Colonic mucosa (tissue), 4 donors: ENCODE measurements at places on chromosomes 4 and X. TPM values are rescaled to one million over a fixed set of nuclear protein-coding genes. Genes with fewer than 3 reads are reported as not detected.

Gene DUSP21
- total RNA-seq = not detected

Gene MAGEA2B
- 0.62 TPM for total RNA-seq

GRCh38 chr4:13543839-13544605 is at the start of gene NKX3-2:
TSS of gene NKX3-2 (minus strand) at chr4:13544508. CDS start at chr4:13544414, 94 bp downstream.
- DNase-seq = no peak

DNA sequence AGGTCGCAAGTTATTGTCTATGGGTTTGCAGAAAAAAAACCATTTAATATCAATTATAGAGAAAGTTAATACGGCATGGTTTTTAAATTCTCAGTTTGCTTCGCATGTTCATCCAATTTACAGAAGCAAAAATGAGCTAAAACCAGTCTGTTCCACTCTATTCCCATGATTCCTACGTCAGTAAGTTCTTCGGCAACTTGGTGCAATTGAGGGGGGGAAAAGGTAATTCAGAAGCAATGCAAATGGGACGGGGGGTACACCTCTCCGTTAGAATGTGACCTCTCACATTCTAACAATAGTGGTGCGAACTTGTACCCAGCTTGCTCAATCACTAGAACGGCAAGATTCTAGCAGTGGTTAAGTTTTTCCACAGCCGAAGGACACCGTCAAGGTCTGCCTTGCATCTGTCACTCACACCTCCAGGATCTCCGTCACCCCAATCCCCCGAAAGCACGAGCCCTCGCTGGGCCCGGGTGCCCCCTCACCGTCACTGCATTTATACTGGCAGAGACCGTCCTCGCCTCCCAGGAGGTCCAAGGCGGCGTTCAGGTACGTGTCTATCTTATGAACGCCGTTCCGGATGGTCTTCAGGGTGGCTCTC is 653 bp downstream of the PLA2G12A start:
- no peak for DNase-seq

DNA sequence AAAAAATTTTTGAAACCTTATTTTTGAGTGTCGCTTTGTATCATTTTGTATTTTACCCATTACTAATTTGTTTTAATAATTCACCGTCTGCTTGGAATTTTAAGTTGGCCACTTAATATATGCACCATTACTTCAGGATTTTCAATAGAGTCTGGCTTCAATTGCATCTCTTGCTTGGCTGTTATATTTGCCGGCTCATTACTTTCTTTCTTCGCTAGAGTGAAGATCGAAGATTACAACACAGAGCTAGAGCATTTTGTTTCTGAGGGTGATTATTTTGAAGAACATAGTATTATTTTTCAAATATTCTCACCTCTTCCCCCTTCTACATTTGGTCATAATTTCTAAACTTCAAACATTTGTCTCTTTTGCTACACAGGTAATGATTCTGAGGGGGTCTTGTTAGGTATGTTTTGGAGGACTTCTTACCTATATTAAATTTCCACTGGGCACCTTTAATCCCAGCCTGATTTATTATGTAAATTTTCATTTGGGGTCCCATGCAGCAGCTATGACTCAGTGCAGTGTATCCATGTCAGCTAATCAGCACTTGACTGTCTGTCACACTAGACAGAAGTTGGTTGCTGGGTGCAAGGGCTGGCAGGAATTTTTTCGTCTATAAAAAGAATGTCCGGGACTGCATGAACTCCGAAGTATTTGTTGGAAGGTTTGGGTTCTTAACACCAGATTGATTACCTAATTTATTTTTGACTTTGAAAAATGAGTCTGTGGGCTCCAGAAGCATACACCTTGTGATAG is 18.6 kb downstream of the TBC1D1 start:
- no peak for DNase-seq

- DNase-seq = no peak
Observed at GRCh38 chrX:45762699-45763647, 562.3 kb upstream of the DIPK2B start.

- no peak for DNase-seq
Observed at GRCh38 chrX:95318882-95319281, 1365.8 kb upstream of the DIAPH2 start.

DNA sequence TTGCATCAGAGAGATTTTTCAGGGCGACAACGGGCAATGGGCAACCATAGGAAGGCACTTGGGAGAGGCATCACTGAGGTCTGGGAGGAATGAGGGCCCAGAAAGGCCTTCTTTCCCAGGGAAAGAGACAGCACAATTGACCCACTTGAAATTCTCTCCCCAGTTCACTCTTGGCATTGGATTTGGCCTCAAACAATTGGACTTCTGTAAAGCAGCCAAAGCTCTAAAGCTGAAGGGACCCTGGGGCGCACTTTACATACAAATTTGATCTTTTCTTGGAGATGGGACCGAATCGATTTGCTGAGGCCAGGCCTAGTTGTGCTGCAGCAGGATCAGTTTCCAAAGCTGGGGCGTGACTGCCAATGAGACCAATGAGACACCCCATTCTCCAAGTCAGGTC is 3.2 kb downstream of the ARHGAP36 start:
- no peak for DNase-seq
